Activated CD8-positive, alpha-beta T cell treated with anti-CD3 and anti-CD28 coated beads for 36 hours (primary cell): ENCODE measurements at places on chromosomes 16 and 17. TPM values are rescaled to one million over a fixed set of nuclear protein-coding genes. Genes with fewer than 3 reads are reported as not detected.

DNA sequence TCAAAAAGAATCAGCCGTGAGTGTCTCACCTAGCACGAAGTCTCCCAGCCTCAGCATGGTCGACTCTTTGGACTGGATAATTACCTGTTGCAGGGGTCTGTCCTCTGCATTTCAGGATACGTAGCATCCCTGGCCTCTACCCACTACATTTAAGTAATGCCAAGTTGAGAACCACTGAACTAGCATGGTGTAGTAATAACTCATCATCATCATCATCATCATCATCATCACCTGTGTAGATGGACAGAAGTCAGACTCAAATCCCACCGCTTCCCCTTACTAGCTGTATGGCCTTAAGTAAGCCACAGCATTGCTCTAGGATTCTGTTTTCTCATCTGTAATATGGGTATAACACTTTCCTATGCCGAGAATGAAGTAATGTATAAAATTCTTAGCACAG is 373.1 kb upstream of the XYLT1 start:
- no peak overlapping the region for H3K4me3 ChIP-seq
- no peaks in the 10 kb centered on the region for H3K36me3 ChIP-seq
- no peaks in the 10 kb centered on the region for H3K27me3 ChIP-seq
- H3K4me1 ChIP-seq, result no peaks in the 10 kb centered on the region

DNA sequence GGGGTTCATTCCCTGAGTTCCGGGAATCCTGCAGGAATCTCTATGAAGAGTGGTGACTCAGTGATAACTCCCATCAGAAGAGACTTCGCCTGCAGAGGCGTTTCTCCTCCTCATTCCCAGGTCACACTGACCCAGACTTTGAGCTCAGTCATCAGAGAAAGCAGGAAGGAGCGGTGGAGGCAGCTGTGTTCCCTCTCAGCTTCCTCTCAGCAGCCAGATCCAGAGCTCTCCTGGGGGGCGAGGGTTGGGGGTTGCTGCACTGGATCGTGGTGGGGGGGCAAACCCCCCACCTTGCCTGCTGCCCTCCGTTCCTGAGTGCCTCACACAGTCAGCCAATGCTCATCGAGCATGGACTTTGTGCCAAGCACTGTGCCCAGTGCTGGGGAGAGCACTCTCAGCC is 271.2 kb downstream of the CBLN1 start:
- no peak for DNase-seq
- H3K27ac ChIP-seq, result no peak overlapping the region
- no peaks in the 10 kb centered on the region for H3K36me3 ChIP-seq
- no peak overlapping the region for H3K4me3 ChIP-seq
- H3K27me3 ChIP-seq, result no peaks in the 10 kb centered on the region

- peaks cover 46% of the 10 kb centered on the region for H3K4me1 ChIP-seq
- DNase-seq, result no peak
- H3K36me3 ChIP-seq, result peaks cover 52% of the 10 kb centered on the region
- H3K27ac ChIP-seq, result peak overlapping the region; percentile 38
These were observed 5.8 kb downstream of the TRAF4 start for GRCh38 chr17:28749516-28750177.

- H3K27ac ChIP-seq, result no peak overlapping the region
- peak; percentile 16 for DNase-seq
- peaks cover 10% of the 10 kb centered on the region for H3K4me1 ChIP-seq
These were observed 52.7 kb downstream of the MYH10 start for GRCh38 chr17:8577868-8578267.

GRCh38 chr17:43995150-43995471 is 9.3 kb upstream of the NAGS start:
- no peaks in the 10 kb centered on the region for H3K4me1 ChIP-seq
- no peaks in the 10 kb centered on the region for H3K36me3 ChIP-seq
- H3K4me3 ChIP-seq, result no peak overlapping the region
- peaks cover 14% of the 10 kb centered on the region for H3K27me3 ChIP-seq
- H3K27ac ChIP-seq, result no peak overlapping the region
- no peak for DNase-seq

Gene ENPP7
- total RNA-seq, result 0.16 TPM

Gene ZNF597
- total RNA-seq, result 1.6 TPM

DNA sequence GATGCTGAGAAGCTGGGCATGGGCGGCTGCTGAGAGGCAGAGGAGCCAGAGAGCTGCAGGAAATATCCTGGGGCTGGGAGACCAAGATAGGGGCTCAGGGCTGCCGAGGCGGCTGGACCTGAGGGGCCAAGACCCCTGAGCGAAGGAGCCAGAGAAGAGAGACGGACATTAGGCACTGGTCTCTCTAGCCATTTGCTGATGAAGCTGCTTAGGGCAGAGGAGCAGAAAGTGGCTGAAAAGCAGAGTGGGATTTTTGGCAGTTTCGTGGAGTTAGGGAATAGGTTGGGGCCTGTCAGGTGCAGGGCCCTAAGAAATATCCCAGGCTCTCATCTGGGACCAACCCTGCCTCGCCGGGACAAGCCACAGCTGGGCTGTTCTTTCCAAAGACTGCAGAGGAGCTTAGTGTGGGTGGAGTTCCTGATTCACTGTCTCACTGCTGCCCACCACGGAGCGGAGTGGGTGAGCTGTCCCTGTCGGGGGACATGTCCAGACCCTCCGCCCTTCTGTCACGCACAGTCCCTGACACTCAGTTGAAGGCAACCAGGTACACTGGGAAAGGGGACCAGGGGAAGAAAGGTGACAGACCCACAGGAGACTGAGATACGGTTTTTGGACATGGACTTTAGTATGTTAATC is 11.3 kb upstream of the DNASE1 start:
- no peak for DNase-seq
- H3K4me3 ChIP-seq, result no peak overlapping the region
- H3K27ac ChIP-seq, result no peak overlapping the region
- H3K27me3 ChIP-seq, result no peaks in the 10 kb centered on the region
- H3K36me3 ChIP-seq, result no peaks in the 10 kb centered on the region

GRCh38 chr16:24188751-24189318 is 67.3 kb upstream of the CACNG3 start:
- H3K27ac ChIP-seq, result peak overlapping the region; percentile 81
- H3K36me3 ChIP-seq, result peaks cover 33% of the 10 kb centered on the region
- H3K4me3 ChIP-seq, result no peak overlapping the region
- DNase-seq, result no peak

DNA sequence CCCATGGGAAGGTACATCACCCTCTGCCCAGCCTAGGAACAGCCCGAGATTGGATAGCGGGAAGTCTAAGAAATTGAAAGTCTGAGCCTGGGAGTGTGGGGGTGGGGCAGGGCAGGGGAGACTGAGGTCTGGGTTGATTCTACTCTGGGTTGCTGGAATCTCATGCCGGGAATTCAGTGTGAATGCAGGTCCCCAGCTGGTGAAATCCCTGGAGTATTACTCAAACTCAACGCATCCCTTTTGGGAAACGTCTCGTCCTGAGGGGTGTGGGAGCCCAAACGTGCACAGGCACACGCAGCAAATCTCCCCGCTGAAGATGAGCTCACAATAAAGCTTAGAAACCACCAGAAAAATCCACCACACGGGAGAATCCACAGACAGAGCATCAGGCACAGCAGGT is 55.4 kb downstream of the SOCS1 start:
- no peak overlapping the region for H3K27ac ChIP-seq
- peaks cover 1% of the 10 kb centered on the region for H3K27me3 ChIP-seq
- no peak for DNase-seq
- H3K4me3 ChIP-seq, result no peak overlapping the region
- H3K4me1 ChIP-seq, result peaks cover 32% of the 10 kb centered on the region

- H3K27ac ChIP-seq, result no peak overlapping the region
- H3K36me3 ChIP-seq, result no peaks in the 10 kb centered on the region
- H3K4me1 ChIP-seq, result no peaks in the 10 kb centered on the region
- H3K27me3 ChIP-seq, result peaks cover 13% of the 10 kb centered on the region
- H3K4me3 ChIP-seq, result no peak overlapping the region
- no peak for DNase-seq
These were observed 358.8 kb upstream of the CCL2 start for GRCh38 chr17:33896263-33896662.

Gene TRIM47
- 16.6 TPM for total RNA-seq

- DNase-seq, result no peak
- H3K4me1 ChIP-seq, result peaks cover 31% of the 10 kb centered on the region
- no peaks in the 10 kb centered on the region for H3K36me3 ChIP-seq
- H3K27me3 ChIP-seq, result no peaks in the 10 kb centered on the region
- no peak overlapping the region for H3K27ac ChIP-seq
These were observed 50.5 kb downstream of the MYO18A start for GRCh38 chr17:29129731-29130130.

DNA sequence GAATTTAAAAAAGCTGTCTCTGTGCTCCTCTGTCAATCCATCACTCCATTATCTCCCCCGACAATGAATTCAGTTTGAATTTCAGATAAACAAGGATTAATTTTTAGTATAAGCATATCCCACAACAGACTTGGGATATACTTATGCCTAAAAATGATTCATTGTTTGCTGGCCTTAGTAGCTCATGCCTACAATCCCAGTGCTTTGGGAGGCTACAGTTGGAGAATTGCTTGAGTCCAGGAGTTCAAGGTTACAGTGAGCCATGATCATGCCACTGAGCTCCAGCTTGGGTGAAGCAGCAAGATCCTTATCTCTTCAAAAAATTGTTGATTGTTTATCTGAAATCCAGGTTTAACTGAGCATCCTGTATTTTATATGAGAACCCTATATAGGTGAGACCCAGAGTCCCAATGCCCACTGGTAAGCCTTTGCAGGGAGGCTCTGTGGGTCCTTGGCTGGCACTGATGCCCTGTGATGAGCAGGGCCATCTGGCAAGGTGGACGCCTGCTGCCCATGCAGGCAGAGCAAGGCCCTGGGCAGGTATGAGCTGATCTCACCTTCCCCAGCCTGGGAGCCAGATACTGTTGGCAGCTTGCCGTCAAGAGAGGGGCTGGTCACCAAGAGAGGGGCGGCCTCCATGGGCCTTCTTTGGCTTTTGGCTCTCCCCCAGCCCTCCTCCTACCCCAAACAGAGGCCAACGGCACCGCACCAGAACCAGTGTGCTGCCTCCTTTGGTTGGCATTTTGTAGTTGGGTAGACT is 158.7 kb downstream of the SEC14L1 start:
- H3K36me3 ChIP-seq, result no peaks in the 10 kb centered on the region
- peaks cover 2% of the 10 kb centered on the region for H3K4me1 ChIP-seq
- no peaks in the 10 kb centered on the region for H3K27me3 ChIP-seq
- no peak overlapping the region for H3K4me3 ChIP-seq
- no peak overlapping the region for H3K27ac ChIP-seq

GRCh38 chr17:64783031-64783461 is 120.9 kb upstream of the SMURF2 start:
- DNase-seq, result peak; percentile 46
- peak overlapping the region; percentile 75 for H3K27ac ChIP-seq
- no peaks in the 10 kb centered on the region for H3K27me3 ChIP-seq
- peaks cover 26% of the 10 kb centered on the region for H3K4me1 ChIP-seq
- no peaks in the 10 kb centered on the region for H3K36me3 ChIP-seq

DNA sequence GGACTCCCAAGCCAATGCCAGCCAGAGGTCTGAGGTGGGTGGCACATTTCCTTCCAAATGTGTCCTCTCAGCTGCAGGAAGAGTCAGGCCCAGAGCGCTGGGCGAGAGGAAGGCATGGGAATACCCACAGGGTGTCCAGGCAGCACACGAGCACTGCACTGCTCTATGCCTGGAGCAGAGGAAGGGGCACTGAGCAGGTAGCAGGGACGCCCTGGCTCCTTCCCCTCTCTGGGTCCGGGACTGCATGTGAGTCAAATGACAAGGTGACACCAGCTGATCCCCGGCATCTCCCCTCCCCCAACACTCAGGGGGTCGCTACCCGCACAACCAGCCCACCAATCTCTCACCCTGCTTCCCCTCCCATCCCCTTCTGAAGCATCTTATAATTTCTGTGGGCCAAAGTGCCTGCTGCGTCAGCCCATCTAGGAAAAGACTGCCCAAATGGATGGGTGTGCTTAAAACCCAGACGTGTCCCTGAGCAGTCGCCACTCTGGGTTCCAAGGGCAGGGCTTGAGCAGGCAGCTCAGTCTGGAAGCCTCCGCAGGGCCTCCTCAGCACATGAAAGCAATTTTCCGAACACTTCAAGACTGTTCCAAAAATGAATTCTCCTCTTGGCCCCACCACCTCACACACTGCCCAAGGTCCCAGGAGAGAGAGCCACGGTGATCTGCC is 12.0 kb upstream of the BCAR1 start:
- no peak overlapping the region for H3K27ac ChIP-seq
- no peaks in the 10 kb centered on the region for H3K36me3 ChIP-seq
- no peak overlapping the region for H3K4me3 ChIP-seq
- peaks cover 7% of the 10 kb centered on the region for H3K4me1 ChIP-seq
- no peak for DNase-seq
